ENCODE measurements at places on chromosomes 12 and 14. TPM values are rescaled to one million over a fixed set of nuclear protein-coding genes. Genes with fewer than 3 reads are reported as not detected.

Gene GUCY2C
- total RNA-seq, result not detected

Gene PPM1H
- total RNA-seq, result 15.4 TPM

Gene NRXN3
- total RNA-seq, result 2.9 TPM

GRCh38 chr12:113577464-113578129 is 105.9 kb upstream of the LHX5 start:
- no peak for DNase-seq
- H3K4me1 ChIP-seq, result no peaks in the 10 kb centered on the region
- no peaks in the 10 kb centered on the region for H3K27me3 ChIP-seq
- H3K27ac ChIP-seq, result no peak overlapping the region
- no peak overlapping the region for H3K4me3 ChIP-seq
- H3K36me3 ChIP-seq, result no peaks in the 10 kb centered on the region

- H3K36me3 ChIP-seq, result no peaks in the 10 kb centered on the region
- no peak for DNase-seq
- no peaks in the 10 kb centered on the region for H3K4me1 ChIP-seq
- H3K27ac ChIP-seq, result no peak overlapping the region
Measured at GRCh38 chr14:61704554-61704953, 9.2 kb downstream of the HIF1A start.

DNA sequence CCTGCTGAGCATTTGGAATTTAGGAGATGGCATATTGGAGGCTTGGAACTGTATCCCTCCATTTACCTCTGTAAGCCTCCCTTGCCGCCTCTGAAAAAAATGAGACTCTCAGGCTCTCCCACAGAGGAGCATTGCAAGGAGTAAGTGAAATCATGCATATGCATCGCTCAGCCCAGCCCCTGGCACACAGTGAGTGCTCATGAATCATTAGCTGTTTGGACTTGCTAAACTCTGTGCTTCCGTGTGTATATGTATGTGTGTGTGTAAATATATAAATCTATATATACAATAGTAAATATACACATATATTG is 17.1 kb upstream of the TBX3 start:
- no peak for DNase-seq
- no peaks in the 10 kb centered on the region for H3K4me1 ChIP-seq
- no peak overlapping the region for H3K27ac ChIP-seq
- H3K27me3 ChIP-seq, result peaks cover 25% of the 10 kb centered on the region

DNA sequence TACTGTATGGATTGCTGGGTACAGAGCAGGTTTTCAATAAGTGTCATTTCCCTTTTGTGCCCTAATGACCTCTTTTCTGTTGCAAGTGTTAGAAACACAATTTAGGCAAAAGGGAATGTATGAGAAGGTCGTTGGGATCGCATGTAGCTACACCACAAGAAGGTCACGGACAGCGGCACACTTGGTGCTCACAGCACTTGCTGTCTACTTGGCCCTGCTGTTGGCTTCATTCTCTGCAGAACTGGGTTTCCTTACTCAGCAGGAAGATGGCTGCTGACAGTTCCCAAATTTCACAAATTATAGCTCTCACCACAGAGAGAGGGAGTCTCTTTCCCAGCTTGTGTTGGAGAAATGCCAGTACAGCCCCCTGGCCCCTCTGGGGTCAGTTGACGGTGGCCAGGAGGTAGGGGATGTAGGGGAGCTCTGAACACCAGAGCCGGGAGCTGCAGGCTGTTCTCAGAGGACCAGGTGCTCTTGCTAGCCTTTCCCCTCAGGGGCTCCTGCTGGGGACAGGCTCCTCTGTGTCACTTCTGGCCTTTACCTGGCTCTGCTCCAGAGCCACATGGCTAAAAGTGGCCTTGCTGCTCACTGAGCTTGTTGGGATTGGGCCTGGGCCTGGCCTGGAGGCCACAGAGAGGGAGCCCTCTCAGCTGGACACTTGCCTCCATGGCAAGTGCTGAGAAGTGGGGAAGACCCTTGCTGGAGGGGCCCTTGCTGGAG is 50.9 kb upstream of the BCL7A start:
- no peaks in the 10 kb centered on the region for H3K27me3 ChIP-seq
- H3K4me1 ChIP-seq, result no peaks in the 10 kb centered on the region
- no peaks in the 10 kb centered on the region for H3K36me3 ChIP-seq
- DNase-seq, result no peak

- no peaks in the 10 kb centered on the region for H3K36me3 ChIP-seq
- H3K27ac ChIP-seq, result no peak overlapping the region
- no peak overlapping the region for H3K4me3 ChIP-seq
- H3K27me3 ChIP-seq, result no peaks in the 10 kb centered on the region
Measured at GRCh38 chr14:101112351-101113107, 209.0 kb upstream of the RTL1 start.

- DNase-seq, result no peak
- no peak overlapping the region for H3K4me3 ChIP-seq
- no peak overlapping the region for H3K27ac ChIP-seq
- H3K36me3 ChIP-seq, result no peaks in the 10 kb centered on the region
Measured at GRCh38 chr14:101900253-101900652, 64.1 kb upstream of the DYNC1H1 start.

DNA sequence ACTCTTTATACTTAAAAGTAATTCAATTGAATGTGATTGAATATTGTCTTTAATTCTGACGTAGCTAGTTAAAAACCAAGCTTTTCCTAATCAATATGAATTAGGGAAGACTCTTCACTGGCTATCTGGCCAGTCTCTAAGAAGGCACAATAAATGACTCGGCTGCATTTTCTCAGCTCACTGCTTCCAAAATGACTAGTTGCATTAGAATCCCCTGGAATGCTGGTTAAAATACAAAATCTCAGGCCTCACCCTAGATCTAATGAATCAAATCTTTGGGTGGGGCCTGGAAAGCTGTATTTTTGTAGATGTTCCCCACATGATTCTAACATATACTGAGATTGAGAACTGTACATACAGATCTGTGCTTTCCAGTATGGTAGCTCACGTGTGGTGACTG is 242.1 kb downstream of the CHST11 start:
- no peaks in the 10 kb centered on the region for H3K4me1 ChIP-seq
- H3K36me3 ChIP-seq, result no peaks in the 10 kb centered on the region
- no peaks in the 10 kb centered on the region for H3K27me3 ChIP-seq
- no peak for DNase-seq

DNA sequence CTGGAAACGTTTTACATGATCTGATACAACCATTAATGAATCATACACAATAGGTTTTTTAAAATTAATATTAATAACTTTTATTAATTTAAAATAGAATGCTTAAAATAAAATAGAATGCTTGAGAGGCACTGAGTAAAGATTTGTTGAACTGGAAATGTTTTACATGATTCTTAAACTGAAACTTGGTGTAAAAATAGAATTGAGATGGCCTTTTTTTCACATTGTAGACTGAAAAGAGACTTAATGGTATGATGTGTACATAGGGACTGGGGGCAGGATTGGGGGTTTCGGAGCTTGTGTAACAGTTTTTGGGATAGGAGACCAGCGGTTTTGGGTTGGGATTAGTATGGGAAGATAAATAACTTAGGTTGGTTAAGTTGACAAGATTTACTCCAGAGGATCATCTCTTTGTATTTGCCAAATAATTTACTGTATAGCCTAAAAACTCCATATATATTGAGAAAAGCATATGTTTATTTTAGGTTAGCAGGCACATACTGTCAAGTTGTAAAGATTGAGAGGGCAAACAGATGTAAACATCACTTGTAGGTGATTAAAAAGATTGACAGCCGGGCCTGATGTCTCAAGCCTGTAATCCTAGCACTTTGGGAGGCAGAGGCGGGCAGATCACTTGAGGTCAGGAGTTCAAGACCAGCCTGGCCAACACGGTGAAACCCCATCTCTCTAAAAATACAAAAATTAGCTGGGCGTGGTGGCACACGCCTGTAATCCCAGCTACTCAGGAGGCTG is 2.0 kb upstream of the ZNF410 start:
- DNase-seq, result no peak
- no peak overlapping the region for H3K4me3 ChIP-seq
- H3K36me3 ChIP-seq, result no peaks in the 10 kb centered on the region
- H3K27me3 ChIP-seq, result no peaks in the 10 kb centered on the region

GRCh38 chr12:122799641-122800243 is 25.4 kb downstream of the CCDC62 start:
- no peaks in the 10 kb centered on the region for H3K27me3 ChIP-seq
- no peak overlapping the region for H3K27ac ChIP-seq
- DNase-seq, result no peak
- H3K4me3 ChIP-seq, result no peak overlapping the region
- no peaks in the 10 kb centered on the region for H3K36me3 ChIP-seq
- no peaks in the 10 kb centered on the region for H3K4me1 ChIP-seq

DNA sequence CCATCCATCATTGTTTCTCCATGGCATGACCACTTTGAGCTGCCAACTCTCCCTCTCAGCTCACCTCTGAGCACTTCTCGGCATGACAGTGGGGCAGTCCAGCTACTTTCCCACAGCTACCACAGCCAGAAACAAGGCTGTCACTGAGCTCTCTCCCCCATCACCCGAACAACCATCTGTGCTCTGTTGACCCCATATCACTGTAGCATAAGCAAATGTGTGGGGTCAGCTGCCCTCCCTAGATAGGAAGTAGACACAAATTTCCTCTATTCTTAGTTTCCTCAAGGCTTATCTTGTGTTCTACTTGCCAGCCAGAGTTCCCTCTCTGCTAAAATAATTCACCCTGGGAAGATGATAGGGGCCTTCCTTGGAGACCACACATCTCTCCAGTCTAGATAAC is 82.6 kb upstream of the FUT8 start:
- H3K4me1 ChIP-seq, result peaks cover 3% of the 10 kb centered on the region
- DNase-seq, result no peak
- no peaks in the 10 kb centered on the region for H3K36me3 ChIP-seq
- no peaks in the 10 kb centered on the region for H3K27me3 ChIP-seq

GRCh38 chr12:29640589-29641345 is 143.0 kb downstream of the TMTC1 start:
- no peaks in the 10 kb centered on the region for H3K36me3 ChIP-seq
- no peak overlapping the region for H3K4me3 ChIP-seq
- H3K27me3 ChIP-seq, result no peaks in the 10 kb centered on the region
- no peaks in the 10 kb centered on the region for H3K4me1 ChIP-seq

DNA sequence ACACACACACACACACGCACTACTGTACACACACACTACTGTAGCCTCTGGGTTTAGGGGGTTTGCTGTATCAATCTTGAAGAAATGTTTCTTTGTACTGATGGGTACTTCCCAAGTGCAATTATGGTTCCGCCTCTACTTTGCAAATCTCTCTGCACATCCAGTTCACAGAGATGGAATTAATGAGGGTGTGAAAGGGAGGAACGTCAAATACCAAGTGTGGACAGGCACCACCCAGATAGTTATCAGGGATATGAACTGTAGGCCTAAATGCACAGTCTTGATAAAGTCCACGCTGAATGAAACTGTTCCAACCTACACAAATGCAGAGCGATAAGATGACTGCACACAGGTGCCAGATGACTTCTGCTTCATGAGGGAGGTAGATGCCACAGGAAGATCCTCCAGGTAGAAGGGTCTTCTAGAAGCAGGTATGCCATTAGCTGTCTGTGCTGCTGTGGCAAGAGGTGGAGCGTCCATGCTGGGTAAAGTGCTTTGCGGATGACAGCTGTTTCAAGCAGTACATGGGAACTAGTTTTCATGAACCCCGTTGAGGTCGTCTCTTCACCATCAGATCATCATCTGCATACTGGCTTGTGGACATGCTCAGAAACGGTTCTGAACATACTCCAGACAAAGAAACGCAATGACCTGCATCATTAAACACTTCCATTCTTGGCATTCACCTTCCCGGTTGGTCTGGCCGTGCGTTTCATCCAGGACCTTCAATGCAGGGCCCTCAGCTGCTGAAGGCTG is 314.3 kb upstream of the RTL1 start:
- no peaks in the 10 kb centered on the region for H3K27me3 ChIP-seq
- H3K27ac ChIP-seq, result no peak overlapping the region
- DNase-seq, result no peak

- no peak overlapping the region for H3K27ac ChIP-seq
- no peak for DNase-seq
Measured at GRCh38 chr14:68269136-68269927, 449.8 kb downstream of the RAD51B start.

GRCh38 chr12:26047401-26048226 is 77.2 kb downstream of the BHLHE41 start:
- no peak overlapping the region for H3K27ac ChIP-seq
- no peaks in the 10 kb centered on the region for H3K27me3 ChIP-seq
- no peaks in the 10 kb centered on the region for H3K36me3 ChIP-seq
- peaks cover 4% of the 10 kb centered on the region for H3K4me1 ChIP-seq
- no peak for DNase-seq
- no peak overlapping the region for H3K4me3 ChIP-seq

- no peaks in the 10 kb centered on the region for H3K27me3 ChIP-seq
- no peaks in the 10 kb centered on the region for H3K4me1 ChIP-seq
- no peak for DNase-seq
Measured at GRCh38 chr14:20624495-20625070, 16.9 kb downstream of the OR6S1 start.

- no peaks in the 10 kb centered on the region for H3K27me3 ChIP-seq
- no peak for DNase-seq
- no peak overlapping the region for H3K27ac ChIP-seq
- H3K4me1 ChIP-seq, result no peaks in the 10 kb centered on the region
- H3K4me3 ChIP-seq, result no peak overlapping the region
- H3K36me3 ChIP-seq, result peaks cover 6% of the 10 kb centered on the region
Measured at GRCh38 chr12:100326208-100326607, 30.7 kb upstream of the SLC17A8 start.

DNA sequence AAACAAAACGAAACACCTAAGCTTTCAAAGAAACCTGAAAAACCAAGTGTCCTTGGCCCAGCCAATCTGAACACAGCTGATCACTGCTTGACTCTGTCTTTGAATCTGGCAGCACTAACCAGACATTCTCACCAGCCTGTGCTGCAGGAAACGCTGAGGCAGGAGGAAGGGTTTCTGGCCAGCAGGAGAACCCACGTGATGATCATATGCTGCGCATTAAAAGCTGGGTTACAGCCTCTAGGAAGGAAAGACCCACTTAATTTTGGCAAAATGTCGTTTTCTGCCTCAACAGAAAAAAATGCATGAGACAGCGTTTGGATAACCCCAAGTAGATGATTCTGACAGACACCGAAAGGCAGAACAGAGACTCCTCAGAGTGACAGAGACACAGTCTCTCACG is 9.8 kb downstream of the APPL2 start:
- peak overlapping the region; percentile 68 for H3K27ac ChIP-seq
- no peaks in the 10 kb centered on the region for H3K36me3 ChIP-seq
- H3K27me3 ChIP-seq, result no peaks in the 10 kb centered on the region

- H3K36me3 ChIP-seq, result no peaks in the 10 kb centered on the region
- no peaks in the 10 kb centered on the region for H3K4me1 ChIP-seq
- H3K4me3 ChIP-seq, result peak overlapping the region; percentile 87
- H3K27me3 ChIP-seq, result no peaks in the 10 kb centered on the region
- H3K27ac ChIP-seq, result peak overlapping the region; percentile 98
Measured at GRCh38 chr12:56299308-56299852, 750 bp downstream of the CS start.

GRCh38 chr12:57517187-57517586 is 3.1 kb downstream of the DDIT3 start:
- no peaks in the 10 kb centered on the region for H3K27me3 ChIP-seq
- H3K4me3 ChIP-seq, result no peak overlapping the region
- H3K36me3 ChIP-seq, result peaks cover 6% of the 10 kb centered on the region
- H3K4me1 ChIP-seq, result peaks cover 13% of the 10 kb centered on the region
- no peak for DNase-seq

Data from breast epithelium (tissue), 4 donors.